ENCODE measurements at places on chromosomes 13 and 19.

DNA sequence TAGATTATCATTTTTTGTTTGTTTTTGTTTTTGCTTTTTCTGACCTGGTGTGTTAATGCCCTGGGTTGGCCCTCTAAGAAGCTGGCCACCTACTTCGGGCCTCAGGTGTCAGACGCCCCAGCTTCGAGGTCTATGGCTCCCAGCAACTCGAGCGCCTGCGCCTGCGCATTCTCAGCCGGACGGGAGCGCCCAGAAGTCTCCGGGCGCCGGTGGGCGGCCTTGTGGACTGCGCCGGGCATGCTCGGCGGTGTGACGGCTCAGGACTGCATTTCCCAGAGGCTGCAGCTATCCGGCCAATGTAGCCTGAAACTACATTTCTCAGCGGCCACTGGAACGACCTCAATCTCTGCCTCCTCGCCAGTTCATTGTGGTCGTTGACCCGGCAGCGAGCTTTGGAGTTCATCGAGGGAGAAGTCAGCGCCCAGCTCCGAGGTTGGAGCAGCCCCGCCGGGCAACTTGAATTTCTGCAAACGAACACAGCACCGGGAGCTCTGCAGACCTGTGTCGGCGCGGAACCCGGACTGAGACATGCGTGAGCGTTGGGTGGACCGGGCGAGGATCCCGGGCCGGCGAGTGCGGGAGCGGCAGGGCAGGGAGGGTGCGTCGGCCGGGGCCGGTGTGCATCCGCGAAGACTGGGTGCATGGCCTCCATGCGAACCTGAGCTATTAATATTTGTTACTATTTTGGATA, at the start of gene ZNF30:
TSS of gene ZNF30 (plus strand) at position 219 of the 691 bp plus-strand sequence. CDS start 3,045 bp downstream, outside the sequence.
- DNase-seq, result peak; percentile 95

GRCh38 chr13:86003029-86003428, 203.8 kb upstream of the SLITRK6 start:
- DNase-seq, result no peak

DNA sequence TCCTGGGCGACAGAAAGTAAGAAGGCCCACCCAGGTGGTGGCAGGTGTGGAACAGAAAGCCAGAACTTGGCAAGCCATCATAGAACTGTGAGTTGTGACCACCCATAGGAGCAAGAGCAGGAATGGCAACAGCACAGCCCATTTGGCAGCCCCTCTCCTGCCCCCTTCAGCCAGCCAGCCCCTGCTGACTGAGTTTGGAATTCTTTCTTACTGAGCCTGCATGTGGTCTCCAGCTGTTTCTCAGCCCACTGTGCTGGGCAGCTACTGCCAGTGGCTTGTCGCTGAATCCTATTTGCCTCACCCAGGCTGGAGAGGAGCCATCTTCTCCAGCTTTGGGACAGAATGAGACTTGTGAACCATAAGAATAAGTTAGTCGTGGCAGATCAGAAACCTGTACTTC, 28.3 kb downstream of the CNMD start:
- DNase-seq, result no peak

- no peak for DNase-seq
Measured at GRCh38 chr19:15328312-15328711, 4.0 kb downstream of the BRD4 start.

- no peak for DNase-seq
Measured at GRCh38 chr19:41384351-41384750, 8.0 kb downstream of the TMEM91 start.

GRCh38 chr13:112366907-112367646, 9.1 kb upstream of the SPACA7 start:
- no peak for DNase-seq
